ENCODE measurements at places on chromosomes 7 and 10.

DNA sequence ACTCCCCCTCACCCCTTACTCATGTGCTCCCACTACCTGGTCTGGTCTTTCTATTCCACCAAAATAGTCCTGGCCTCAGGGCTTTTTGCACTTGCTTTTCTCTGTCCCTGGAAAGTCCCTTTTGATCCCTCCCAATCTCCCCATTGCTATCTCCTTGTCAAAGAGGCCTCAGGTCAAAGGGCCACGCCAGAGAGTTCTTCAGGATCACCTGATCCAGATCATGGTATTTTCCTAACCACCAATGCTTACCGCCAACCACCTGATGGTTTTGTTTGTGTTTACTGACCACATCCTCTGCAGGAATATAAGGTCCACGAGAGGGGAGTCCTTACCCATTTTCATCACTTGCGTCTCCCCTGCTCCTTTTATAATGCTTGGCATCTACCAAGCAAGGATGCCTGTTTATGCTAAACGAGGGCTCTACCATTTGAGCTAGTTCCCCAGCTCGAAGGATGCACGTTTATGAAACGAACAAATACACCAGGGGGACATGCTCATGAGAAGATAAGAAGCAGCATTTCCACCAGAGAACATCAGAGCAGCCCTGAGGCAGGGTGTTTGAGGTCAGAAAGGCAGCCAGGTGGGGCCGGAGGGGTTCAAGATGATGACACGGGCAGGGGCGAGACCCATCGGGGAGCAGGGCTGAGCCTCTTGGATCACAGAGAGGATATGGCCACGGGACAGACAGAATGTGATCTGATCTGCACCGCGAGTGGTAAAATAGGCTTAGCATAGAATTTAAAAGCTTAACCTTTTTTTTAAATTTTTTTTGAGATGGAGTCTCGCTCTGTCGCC is 43.1 kb upstream of the FOXK1 start:
- DNase-seq: no peak

- DNase-seq: no peak
Observed at GRCh38 chr7:19728716-19729115, 19.9 kb upstream of the POLR1F start.

DNA sequence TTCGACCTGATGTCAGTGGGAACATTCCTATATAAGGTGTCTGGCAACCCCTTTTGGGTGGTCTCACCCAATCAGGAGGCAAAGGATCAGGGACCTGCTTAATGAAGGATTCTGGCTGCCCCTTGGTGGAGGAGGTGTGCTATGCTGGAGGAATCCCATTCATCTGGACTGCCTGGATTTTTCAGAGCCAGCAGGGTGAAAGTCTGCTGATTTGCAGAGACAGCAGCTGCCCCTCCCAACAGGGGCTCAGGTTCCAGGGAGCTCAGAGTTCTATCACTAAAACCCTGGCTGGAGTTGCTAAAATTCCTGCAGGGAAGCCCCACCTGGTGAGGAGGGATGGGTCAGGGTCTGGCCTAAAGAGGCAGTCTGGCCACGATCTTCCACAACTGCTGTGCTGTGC is 398.5 kb upstream of the CNTNAP2 start:
- no peak for DNase-seq

GRCh38 chr10:30882281-30882680 is 149.4 kb downstream of the ZNF438 start:
- no peak for DNase-seq

DNA sequence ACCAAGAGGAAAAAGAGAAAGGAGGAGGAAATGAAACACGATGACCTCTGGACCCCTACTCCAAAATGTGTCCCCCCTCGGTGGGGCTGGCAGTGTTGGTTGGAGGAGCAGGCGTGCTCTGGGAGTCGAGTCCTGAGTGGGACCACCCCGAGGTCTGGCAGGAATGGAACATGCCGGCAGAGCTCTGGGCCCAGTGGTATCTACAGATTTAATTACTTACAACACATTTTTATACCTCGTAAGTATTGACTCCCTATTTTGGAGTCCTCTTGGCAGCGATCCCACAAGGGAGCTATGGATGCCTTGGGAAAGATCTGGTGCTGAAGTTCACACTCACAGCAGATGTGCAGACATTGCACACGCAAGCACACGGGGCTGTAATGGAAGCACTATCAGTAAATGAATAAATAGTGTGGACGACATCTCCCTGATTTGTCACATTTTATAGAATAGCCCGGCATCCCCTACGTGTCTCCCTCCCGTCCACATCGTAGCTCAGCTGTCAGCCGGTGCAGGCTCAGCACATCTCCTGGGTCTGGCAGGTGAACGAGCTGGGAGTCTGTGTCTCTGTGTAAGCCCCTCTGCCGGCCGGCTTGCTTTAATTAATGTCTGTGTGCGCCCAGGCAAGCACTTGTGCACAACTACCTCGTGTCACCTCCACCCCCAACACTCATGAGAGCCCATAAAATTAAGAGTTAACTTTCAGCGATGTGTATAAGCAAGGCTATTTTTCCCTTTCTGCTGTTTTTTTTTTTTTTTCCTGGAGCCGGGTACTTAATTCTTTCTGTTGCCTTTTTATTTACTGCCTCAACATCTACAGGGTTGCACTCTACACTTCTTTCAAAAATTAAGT is 603.2 kb downstream of the LRMDA start:
- DNase-seq: no peak

DNA sequence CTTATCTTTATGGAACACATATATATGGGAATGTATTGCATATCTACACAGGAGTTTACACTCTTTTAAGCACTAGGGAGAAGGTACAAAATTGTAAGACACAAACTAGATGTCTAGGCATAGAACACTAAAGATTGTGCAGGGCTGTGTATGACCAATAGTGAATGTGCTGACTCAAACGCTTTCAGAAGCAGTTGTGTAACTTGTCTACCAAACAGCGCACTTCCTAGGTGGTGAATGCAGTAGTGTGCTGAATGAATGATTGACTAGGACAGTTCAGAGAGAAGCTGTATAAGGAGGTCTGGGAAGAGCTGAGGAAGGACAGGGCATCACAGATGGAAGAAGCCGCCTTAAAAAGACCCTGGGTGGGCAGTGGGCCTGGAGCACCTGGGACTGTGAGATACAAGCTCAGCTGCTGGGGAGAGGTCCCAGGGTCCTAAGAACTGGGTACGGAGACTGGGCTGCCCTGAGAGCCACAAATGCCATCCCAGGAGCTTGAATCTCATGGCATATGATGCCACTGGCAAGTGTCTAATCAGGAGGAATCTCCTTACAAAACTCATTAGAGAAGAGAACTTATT is 14.2 kb downstream of the CLRN3 start:
- no peak for DNase-seq

GRCh38 chr7:151058781-151059366 is 515 bp upstream of the SLC4A2 start:
- no peak for DNase-seq

- no peak for DNase-seq
Observed at GRCh38 chr10:129491123-129491734, 24.2 kb downstream of the MGMT start.

DNA sequence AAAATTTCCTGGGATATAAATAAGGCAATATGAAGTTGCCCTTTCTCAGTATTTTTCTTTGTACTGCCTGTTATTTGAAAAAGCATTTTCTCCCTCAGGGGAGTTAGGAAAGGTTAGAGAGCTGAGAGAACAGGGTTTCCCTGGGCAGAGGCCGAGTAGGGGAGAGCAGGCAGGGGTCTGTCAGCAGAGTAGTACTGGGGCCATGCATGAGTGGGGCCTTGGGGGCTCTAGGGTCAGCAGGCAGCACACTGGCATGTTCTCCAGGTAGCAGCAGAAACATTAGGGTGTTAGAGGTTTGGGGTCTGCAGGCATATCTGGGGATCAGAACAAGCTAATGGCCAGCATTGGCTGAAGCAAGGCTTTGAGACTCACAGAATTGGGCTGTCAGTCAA is 56.4 kb downstream of the KLRG2 start:
- DNase-seq: no peak

GRCh38 chr10:121831237-121831636 is 96.6 kb downstream of the ATE1 start:
- no peak for DNase-seq

DNA sequence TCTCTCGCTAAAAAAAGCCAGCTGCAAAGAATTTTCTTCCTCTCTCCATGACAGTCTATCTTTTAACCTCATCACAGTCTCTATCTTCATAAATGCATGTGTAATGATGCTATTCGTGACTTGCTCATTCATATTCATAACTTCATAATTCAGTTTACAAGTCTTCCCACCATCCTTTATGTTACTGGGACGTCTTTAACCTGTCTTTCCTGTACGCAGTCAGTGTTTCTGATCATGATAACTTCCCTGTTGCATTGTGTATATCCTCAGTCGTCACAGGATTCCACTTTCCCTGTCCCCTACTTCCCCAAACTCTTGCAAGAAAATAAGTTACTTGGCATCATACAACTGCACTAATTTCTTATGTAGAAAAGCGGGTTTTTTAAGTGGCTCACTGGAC is 165.6 kb upstream of the ASAH2 start:
- no peak for DNase-seq

- no peak for DNase-seq
Observed at GRCh38 chr7:159147246-159147645, 2.6 kb upstream of the VIPR2 start.

DNA sequence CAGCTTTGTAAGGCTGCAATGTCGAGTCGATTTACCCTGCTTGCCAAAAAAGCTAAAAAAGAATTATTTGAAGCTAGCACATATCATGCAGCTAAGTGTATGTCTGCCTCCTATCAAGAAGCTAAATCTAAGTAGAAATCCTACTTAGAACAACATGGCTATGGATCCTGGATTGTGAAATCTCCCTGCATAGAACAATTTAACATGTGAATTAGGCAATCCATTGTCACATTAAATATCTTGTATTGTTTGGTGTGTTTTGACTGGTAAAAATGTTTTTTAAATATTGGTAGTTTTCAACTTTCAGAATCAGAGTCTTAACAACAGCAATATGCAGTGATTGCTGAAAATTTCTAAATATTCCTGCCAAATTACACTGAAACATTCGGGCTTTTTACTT is 73.3 kb downstream of the SKIDA1 start:
- DNase-seq: no peak

GRCh38 chr7:36951257-36951697 is 227.0 kb upstream of the AOAH start:
- no peak for DNase-seq

- DNase-seq: no peak
Observed at GRCh38 chr7:26856176-26856985, 8.0 kb downstream of the SKAP2 start.

DNA sequence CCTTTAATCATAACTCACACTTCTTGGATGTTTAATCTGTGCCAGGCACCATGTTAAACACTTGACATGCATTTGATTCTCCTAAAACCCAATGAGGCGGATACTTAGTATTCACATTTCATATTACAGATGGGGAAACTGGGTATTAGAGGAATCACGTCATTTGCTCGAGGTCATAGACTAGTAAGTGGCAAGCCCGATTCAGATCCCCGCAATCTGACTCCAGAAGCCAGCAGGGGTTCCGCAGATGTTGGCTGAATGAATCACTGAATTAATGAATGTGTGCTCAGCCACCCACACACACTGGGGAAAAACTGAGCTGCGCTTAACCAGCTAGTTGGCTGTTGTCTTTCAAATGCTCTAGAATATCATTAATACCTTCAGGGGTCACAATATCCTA is 22.5 kb upstream of the ENO4 start:
- DNase-seq: no peak

- DNase-seq: no peak
Observed at GRCh38 chr10:77308084-77308732, 329.4 kb downstream of the KCNMA1 start.

GRCh38 chr7:74141705-74142104 is 32.5 kb upstream of the EIF4H start:
- no peak for DNase-seq

DNA sequence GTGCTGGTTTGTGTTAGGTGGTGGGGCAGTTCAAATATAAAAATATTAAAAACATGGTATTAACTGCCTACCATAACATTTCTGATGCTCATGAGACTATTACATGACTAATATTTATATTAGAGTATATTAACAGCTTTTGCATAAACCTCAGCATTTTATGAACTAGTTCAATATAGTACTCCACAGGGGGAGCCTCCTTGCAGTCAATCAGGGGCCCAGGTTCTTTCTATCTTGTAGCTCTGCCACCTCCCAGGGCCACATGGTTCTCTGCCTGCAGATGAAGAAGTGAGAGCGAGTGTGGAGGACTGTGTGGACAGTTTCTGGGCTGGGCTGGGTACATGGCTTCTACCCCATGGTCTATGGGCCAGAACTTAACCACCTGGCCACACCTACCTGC is 159.5 kb downstream of the RPS24 start:
- no peak for DNase-seq

- no peak for DNase-seq
Observed at GRCh38 chr10:72449941-72450441, 95.3 kb upstream of the DNAJB12 start.

- DNase-seq: no peak
Observed at GRCh38 chr7:158467562-158467961, 120.1 kb downstream of the PTPRN2 start.

DNA sequence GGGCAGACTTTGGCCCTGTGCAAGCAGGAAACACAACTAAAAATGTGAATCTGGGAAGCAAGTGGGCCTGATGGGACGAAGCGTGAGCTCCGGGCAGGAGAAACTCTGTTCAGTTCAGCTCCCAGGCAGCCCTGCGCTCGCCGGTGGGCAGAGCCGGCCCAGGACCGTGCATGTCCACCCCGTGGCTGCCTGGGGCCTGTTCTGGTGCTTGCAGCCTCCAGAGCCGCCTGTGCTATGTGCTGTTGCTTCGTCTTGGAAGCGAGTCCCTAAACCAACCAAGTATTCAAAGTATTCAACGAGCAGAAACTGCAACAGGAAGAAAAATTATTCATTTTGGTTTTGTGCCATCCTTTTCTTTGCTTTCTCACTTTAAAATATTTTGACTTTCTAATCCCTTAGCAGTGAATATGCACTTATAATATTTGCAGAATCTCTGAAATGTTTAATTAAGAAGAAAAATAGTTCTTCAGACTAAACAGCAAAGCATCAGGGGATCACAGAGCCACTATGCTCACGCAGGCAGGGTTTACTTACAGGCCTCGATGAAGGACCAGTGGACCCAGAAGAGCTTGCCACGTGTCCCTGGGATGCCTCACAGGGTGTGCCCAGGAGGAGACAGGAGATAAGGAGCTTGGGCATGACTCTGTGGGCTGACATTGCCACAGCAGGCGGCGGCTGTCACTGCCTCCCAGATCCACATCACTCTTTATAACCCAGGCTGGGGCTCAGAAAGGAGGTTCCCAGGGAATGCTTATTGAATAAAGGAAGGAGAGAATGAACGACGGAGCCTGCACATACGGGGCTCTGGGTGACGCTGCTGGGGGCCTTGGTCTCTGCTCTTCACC is 45.6 kb downstream of the VIPR2 start:
- no peak for DNase-seq

- no peak for DNase-seq
Observed at GRCh38 chr7:111671927-111672326, 109.6 kb upstream of the IMMP2L start.

GRCh38 chr10:117005026-117005526 is at the start of gene SHTN1:
Gene SHTN1, minus strand, starts transcription at chr10:117005187. Its CDS starts 108 bp downstream, at chr10:117005079.
- peak; percentile 3 for DNase-seq

- no peak for DNase-seq
Observed at GRCh38 chr10:1515121-1515779, 222.1 kb downstream of the ADARB2 start.

GRCh38 chr7:107622429-107622828 is 38.2 kb upstream of the SLC26A4 start:
- DNase-seq: no peak

GRCh38 chr10:22022257-22023032 is 18.9 kb upstream of the DNAJC1 start:
- DNase-seq: peak; percentile 11

Data from activated CD8-positive, alpha-beta memory T cell treated with anti-CD3 and anti-CD28 coated beads for 1 hour (primary cell).